ENCODE measurements at places on chromosomes 11 and 22. TPM values are rescaled to one million over a fixed set of nuclear protein-coding genes. Genes with fewer than 3 reads are reported as not detected.
A peak's percentile ranks its signal among the peaks of the same experiment; 100 is the strongest.

Gene DDX10
- 32.4 TPM for total RNA-seq

Gene RASGRP2
- total RNA-seq, result 34.4 TPM

Gene TRPM5
- not detected for total RNA-seq

Gene NXPE4
- total RNA-seq, result not detected

Gene SYCE3
- total RNA-seq, result not detected

Gene HEPHL1
- 0.07 TPM for total RNA-seq

Gene SLC22A8
- total RNA-seq, result not detected

Gene GTPBP1
- total RNA-seq, result 88.4 TPM

Gene MEI1
- total RNA-seq, result 0.27 TPM

Gene CNGA4
- not detected for total RNA-seq

Gene OR6T1
- total RNA-seq, result not detected

Gene ANO9
- total RNA-seq, result 10.2 TPM

DNA sequence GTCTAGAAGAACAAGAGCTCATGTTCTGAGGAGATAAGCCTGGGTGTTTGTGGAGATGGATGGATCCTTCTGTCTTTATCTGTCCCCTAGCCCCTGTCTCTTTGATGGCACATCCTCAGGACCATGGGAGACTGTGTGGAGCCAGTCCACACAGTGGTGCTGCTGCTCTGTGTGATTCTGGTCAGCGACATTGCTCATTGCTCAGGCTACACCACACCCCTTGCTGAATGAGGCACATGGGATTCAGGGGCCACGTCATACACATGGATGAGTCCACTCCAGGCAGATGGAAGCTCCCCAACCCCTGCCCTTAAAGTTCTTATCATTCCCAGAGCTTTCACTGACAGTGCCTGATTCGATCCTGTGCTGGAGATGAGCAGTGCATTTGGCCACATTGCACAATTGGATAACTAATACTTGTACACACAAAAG, 222.2 kb downstream of the NAV2 start:
- DNase-seq, result no peak

GRCh38 chr11:10309163-10310093, 4.6 kb downstream of the ADM start:
- peak; percentile 32 for DNase-seq

GRCh38 chr11:64357446-64357845, 1.5 kb upstream of the RPS6KA4 start:
- no peak for DNase-seq

- peak; percentile 78 for DNase-seq
These were observed 9.0 kb downstream of the RCOR2 start for GRCh38 chr11:63907808-63908530.

- DNase-seq, result no peak
These were observed 82.6 kb upstream of the CSNK2A3 start for GRCh38 chr11:11435635-11436034.

GRCh38 chr22:24965822-24966626, 13.5 kb downstream of the KIAA1671 start:
- DNase-seq, result no peak

DNA sequence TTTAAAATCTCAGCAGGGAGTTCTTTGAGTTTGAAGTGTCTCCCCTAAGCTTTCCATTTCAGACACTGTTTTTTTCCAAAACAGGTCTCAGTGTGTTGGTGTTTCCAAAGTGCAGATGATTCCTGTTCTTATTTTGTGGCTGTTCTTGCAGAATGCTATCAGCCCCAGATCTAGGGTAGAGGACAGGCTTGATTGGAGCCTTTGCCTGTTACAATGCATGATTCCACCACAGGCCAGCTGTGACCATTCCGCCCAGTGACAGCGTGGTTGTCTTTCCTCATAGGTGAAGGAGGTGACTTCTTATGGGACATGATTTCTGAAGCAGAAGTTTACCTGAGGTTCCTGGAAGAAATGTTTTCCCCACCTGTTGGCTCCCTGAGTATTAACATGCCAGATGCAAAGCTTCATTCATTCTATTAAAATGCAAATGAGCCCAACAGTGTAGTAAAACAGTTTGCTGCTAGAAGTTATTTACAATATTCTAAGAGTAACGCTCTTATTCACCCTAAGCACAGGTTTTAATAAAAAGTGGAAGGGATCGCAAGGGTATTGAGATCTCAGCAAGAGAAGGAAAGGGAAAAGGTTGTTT, 36.9 kb upstream of the BIRC3 start:
- DNase-seq, result peak; percentile 36

DNA sequence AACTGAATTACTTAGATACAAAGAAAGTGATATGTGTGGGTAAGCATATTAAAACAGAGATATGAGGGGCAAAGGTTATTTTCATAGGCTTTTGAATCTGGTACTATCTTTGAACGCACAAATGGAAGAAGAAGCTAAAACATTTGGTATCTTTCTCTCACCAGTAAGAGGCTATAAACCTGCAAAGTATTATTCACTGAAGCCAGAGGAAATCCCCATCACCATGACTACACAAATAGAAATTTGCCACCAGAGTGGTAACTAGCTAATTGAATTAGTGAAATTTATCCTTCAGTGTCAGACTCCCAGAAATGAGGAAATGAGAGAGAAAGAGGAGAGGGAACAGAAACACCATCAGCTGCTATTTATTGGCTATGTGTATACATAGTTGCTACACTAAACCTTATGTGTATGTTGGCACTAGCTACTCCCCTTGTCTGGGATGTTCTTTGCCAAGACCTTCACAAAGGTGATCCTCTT, 503.4 kb downstream of the DLG2 start:
- no peak for DNase-seq

DNA sequence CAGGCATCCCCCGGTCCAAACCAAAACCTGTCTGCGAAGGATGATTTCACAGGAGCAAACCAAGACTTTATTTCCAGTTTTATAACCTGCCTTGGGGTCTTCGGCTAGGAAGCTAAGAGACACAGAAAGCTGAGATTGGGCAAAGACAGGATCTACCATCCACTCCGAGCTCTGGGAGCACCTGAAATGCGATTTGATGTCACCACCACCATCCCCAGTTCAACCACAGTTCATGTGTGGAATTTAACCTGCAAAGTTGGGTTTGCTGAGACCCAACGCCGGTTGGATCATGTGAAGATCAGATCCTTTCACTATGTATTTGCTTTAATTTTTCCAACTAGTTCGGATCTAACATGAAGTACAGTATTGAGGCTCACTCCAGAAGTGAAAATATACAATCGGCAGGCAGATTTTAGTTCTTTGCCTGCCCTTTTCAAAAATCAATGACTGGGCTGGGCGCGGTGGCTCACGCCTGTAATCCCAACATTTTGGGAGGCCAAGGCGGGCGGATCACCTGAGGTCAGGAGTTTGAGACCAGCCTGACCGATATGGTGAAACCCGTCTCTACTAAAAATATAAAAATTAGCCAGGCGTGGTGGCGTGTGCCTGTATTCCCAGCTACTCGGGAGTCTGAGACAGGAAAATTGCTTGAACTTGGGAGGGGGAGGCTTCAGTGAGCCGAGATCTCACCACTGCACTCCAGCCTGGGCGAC, 1.4 kb upstream of the C11orf24 start:
- no peak for DNase-seq

DNA sequence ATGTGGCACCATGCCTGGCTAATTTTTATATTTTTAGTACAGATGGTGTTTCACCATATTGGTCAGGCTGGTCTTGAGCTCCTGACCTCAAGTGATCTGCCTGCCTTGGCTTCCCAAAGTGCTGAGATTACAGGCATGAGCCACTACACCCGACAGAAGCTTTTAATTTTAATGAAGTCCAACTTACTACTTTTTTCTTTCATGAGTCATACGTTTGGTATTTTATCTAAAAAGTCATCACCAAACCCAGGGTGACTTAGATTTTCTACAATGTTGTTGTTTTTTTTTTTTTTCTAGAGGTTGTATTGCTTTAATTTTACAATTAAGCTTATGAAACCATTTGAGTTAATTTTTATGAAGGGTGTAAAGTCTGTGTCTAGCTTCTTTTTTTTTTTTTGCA, 34.9 kb downstream of the JRKL start:
- DNase-seq, result no peak

DNA sequence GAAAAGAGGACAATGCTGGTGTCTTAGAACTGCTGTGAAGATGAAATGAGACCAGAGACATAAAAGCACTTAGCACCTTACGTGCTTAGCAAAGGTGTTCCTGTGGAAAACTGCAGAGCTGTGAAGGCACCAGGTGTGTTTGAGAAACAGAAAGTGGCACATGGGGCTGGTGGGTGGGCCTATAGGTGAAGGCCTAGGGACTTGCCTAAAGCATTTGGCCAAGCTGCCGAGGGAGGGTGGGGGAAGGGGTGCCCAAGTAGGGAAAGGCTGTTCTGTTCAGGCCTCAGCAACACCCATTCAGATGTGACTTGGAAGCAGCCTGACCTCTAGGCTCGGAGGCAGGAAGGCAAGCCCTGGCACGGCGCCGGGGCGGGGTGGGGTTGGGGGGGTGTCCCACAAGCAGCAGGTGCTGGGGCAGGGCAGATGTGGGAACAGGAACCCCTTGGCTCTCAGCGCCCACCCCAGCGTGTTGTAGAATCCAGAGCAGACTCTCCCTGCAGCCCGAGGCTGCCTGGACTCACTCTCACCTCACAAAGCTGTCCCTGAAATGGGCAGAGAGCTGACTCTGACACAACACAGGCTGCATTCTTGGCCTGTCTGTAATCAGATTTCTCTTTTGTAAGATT, 366.7 kb upstream of the NARS2 start:
- no peak for DNase-seq

DNA sequence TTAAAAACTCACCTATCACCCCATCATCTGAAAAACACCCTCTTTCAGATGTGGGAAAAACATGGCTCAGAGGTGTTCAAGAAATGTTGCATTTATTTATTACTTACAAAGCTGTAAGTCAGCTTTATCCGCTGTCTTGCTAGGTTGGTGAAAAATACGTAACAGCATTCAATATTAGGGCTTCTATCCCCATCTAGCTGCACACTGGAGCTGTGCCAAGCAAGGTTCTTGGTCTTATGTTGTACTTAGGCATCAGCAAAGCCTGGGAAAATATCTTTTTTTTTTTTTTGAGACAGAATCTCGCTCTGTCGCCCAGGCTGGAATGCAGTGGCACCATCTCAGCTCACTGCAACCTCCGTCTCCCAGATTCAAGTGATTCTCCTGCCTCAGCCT, 7.5 kb downstream of the SERPING1 start:
- no peak for DNase-seq

GRCh38 chr22:45096256-45096907, 67.3 kb upstream of the NUP50 start:
- peak; percentile 85 for DNase-seq

GRCh38 chr11:13140873-13141655, 131.9 kb downstream of the RASSF10 start:
- DNase-seq, result no peak

DNA sequence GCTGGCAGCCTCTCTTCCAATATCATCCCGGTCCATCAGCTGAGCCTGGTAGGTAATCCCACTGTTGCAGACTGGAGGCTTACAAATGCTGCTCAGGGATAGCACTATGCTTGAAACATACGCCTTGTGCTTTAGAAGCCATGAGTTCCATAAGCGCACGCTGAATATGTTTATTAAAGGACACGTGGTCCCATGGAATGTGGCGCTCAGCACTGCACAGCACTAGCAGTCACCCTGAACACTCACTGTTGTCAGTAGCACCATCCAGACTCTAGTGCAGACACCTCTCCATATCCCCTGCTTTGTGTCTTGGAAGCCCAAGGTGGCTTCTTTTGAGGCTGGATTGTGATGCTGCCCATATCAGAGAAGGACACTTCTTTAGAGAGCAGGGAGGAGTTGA, 120.9 kb downstream of the MAML2 start:
- DNase-seq, result no peak

- DNase-seq, result no peak
These were observed 34.9 kb upstream of the MYEOV start for GRCh38 chr11:69259096-69259495.

- DNase-seq, result no peak
These were observed 7.4 kb downstream of the PTPRJ start for GRCh38 chr11:47987781-47988180.

GRCh38 chr11:73399636-73400035, 23.4 kb downstream of the RELT start:
- no peak for DNase-seq

DNA sequence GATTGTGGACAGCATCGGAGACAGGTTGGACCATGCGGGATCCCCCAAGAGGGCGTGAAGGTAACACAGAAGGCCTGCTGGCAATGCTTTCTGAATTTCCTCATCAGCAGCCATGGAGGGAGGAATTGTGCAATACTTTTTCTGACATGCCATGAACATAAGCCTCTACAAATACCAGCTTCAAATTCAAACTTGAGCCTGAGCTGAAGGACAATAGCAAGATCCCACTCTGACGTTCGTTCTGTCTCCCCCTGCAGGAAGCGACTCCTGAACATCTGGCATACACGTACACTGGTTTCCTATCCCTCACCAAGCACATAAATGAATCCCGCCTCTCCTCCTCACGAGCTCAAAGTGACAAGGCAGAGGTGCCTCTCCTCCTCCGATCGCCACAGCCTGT, 312.2 kb downstream of the BRD1 start:
- no peak for DNase-seq

GRCh38 chr11:118230088-118230487, 5.3 kb upstream of the JAML start:
- no peak for DNase-seq

DNA sequence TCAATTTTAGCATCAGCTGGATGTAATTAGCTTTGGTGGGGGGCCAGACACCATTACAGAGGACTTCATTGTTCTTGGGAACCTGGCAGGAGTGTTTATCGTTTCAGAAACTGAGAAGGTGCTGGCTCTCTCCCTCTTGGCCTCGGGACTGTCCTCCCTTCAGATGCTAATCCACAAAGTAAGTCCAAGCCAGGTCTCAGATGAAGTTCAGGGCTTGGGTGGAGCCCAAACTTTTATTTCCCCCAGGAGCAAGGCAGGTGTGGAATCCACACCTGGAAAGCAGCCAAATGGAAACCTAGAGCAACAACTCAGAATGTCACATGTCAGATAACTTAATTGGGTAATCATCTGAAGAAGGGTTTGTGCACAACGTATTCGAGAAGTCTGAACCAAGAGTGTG, 119.2 kb downstream of the ME3 start:
- DNase-seq, result no peak

DNA sequence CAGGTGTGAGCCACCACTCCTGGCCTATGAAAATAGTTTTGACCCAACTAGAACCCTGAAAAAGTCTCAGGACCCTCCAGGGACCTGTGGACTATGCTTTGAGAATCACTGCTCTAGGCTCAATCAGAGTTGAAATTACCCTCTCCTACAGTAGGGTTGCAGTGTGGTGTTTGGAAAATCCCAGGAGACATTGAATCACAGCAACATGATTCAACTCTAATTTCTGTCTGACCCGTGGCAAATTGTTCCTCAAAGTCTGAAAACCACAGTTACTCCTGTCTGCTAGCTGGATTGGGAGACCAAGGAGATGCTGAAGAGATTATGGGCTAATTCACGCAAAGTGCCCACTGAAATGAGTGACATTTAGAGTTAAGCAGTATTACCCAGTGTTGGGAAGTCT, 5.4 kb upstream of the MTMR3 start:
- no peak for DNase-seq

- DNase-seq, result peak; percentile 55
These were observed 615 bp downstream of the POLD4 start for GRCh38 chr11:67352546-67353316.

DNA sequence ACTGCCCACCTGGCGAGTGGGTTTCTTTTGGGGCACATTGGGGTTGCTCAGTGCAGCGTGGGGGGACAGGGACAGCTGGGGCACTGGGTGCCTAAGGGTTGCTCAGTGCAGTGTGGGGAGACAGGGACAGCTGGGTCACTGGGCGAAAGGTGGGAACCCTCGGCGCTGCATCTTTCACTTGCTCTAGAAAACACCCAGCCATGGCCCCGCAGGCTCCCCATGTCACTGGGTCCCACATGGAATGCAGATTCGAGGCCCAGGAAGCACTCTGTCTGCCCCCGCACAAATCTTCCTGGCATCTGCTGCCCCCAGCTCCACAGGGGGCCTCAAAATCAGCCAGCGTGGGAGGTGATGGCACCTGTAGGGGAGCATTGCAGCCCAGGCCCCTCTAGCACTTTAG, 229.3 kb downstream of the BRD1 start:
- no peak for DNase-seq
